Activated CD8-positive, alpha-beta memory T cell treated with anti-CD3 and anti-CD28 coated beads for 1 hour (primary cell): ENCODE measurements at places on chromosomes 4 and X.

GRCh38 chr4:90186229-90186628, 59.0 kb downstream of the CCSER1 start:
- no peak for DNase-seq

DNA sequence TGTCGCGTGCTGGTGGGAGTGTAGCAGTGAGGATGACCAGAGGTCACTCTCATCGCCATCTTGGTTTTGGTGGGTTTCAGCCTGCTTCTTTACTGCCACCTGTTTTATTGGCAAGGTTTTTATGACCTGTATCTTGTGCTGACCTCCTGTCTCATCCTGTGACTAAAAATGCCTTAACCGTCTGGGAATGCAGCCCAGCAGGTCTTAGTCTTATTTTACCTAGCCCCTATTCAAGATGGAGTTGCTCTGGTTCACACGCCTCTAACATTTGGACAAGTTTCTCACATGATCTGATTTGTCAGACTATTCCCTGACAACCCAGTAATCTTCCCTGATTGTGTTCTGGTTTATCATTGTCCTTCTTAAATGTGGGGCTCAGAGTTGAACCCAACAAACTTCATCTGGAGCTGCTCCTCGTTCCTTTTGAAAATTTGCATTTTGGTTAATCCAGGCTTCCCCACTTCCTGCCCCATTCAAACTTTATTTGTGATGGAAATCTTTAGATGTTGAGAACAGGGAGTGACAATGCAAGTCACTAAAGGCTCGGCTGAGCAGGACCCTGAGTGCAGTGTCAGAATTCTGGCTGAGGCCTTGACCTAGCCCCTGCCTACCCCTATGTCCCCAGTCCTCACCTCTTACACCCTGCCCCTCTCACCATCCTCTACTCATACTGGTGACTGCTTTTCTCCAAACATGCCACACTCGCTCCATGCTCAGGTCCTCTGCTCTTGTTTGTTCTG, 226.8 kb downstream of the STIM2 start:
- no peak for DNase-seq

DNA sequence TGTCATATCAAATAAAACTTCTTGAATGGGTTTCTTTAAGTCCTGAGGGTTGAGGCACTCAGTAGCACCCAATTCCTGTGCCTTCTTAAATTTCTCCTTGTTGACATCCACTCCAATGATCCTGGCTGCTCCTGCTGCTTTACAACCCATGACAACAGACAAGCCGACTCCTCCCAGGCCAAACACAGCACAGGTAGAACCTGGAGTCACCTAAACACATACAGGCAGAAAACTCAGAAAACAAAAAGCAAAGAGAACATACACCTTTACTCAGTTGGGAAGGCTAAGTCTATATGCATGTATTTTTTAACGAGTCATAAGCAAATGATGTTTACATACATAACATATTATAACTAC, 10.3 kb downstream of the ADH6 start:
- no peak for DNase-seq

- DNase-seq, result no peak
These were observed 22.5 kb downstream of the PTTG2 start for GRCh38 chr4:37982736-37983135.

DNA sequence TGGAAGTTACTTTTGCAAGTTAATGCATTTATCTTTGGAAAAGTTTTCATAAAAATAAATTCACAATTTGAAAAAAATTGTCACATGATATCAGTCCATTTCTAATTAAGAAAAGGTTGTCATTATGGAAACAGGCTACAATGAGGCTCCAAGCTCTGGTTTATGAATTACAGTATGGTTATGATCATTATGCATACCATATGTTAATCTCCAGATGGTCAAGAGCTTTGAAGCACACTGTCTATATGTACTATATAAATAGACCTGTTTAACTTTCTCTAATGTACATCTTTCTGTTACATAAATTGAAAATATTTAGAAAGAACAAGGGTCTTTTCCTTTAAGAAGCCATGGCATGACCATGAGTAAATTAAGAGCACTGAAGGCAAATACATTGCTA, 2338.8 kb downstream of the PCDH7 start:
- no peak for DNase-seq

GRCh38 chrX:79182616-79183015, 38.1 kb downstream of the GPR174 start:
- DNase-seq, result no peak

- no peak for DNase-seq
These were observed 23.2 kb upstream of the LUZP4 start for GRCh38 chrX:115266300-115266699.

GRCh38 chrX:121298499-121298898, 251.1 kb downstream of the GLUD2 start:
- DNase-seq, result no peak

GRCh38 chr4:142707401-142707800, 138.7 kb downstream of the INPP4B start:
- no peak for DNase-seq

- no peak for DNase-seq
These were observed 632 bp upstream of the PCDH7 start for GRCh38 chr4:30719454-30720020.

DNA sequence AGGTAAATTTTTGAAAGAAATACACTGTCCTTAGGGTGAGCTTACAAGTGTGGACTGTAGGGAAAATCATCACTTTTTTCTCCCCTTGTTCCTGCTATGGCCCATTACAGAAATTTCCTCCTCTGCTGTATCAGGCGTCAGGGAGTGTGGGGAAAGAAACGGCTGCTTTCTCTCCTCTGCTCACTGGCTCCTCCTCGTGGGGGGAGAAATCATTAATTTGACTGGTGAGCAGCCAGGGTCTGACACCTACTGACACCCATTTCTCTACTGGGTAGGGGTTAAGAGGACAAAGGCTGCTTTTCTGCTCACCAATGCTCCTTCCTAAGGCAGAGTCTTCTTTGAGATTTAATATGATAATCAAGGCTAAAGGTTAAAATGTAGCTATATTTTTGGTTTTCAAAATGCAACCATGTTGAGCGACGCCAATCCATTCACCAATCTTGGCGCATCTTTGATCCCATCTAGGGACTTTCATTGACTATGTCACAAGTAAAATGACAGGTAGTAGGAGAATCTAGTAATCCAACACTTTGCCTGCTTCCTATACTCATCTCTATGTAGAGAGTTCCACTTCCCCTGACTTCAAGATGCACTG, 25.1 kb downstream of the SETD7 start:
- DNase-seq, result peak; percentile 40

DNA sequence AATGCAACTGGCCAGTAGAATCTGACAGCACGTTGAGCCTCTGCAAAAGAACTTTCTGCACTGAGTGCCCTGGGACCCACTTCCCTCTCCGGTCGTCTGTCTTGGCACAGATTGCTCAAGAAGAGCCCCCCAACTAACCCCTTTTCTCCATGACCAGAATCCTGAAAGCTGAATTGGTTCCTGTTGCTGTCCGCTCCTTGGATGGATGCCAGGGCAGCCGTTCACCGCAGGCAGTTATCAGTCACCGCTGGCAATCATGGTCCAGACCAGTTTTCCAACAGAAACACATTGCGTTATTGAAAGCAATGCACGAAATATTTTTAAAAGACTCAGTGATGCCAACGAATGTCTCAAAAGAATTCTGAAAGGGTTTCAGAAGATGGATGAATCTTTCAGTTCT, 733.7 kb upstream of the FRG1 start:
- no peak for DNase-seq

- DNase-seq, result no peak
These were observed 196.7 kb upstream of the PSAPL1 start for GRCh38 chr4:7631288-7632014.

DNA sequence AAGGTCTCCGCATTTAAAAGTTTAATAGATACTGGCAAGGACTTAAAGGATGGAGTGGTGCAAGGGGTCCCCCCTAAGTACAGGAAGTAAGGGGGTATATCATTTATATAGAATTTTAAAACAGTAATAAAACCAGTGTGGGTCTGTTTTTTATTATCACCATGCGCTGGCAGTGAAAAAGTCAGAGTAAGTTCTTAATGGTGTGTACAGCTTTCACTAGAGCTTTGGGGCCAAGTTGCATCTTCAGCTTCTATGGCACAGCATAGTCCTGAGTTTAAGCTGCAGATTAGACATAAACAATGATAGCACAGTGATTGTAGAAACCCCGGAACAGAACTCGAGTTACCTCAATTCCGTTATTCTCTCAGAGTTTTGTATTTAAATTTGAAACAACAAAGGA, 27.6 kb downstream of the RHOH start:
- DNase-seq, result no peak

DNA sequence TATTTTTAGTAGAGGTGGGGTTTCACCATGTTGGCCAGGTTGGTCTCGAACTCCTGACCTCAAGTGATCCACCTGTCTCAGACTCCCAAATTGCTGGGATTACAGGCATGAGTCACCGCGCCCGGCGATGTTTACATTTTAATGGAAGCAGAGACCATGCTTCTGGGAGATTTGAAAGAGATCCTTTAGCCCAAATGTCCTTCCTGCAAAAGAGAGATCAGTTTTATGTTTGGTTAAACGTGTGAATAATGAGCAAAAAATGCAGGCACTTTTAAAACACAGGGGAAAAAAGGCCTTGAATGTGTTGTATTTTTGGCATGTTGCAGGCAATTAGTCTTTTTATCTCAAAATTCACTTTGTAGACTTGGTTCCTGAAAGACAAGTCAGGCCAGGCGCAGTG, 95.8 kb upstream of the ELOVL6 start:
- DNase-seq, result no peak

DNA sequence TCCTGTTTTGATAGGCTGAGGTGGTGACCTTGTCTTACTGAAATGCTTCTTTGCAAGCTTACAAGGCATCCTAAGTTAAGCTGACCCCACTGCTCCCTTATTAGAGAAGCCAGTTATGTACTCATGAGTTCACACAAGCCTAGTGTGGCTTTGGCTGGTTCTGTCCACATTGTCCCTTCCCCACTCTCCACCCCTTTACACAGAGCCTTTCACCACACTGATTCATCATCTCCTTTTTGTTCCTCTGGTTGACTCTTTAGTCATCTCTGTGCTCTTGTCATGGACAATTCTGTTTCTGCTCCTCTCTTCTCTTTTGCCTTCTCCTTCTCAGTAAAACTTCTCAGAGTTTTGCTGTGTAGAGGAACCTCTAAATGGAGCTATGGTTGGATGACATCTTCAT, 4.9 kb downstream of the CHRNA9 start:
- no peak for DNase-seq

DNA sequence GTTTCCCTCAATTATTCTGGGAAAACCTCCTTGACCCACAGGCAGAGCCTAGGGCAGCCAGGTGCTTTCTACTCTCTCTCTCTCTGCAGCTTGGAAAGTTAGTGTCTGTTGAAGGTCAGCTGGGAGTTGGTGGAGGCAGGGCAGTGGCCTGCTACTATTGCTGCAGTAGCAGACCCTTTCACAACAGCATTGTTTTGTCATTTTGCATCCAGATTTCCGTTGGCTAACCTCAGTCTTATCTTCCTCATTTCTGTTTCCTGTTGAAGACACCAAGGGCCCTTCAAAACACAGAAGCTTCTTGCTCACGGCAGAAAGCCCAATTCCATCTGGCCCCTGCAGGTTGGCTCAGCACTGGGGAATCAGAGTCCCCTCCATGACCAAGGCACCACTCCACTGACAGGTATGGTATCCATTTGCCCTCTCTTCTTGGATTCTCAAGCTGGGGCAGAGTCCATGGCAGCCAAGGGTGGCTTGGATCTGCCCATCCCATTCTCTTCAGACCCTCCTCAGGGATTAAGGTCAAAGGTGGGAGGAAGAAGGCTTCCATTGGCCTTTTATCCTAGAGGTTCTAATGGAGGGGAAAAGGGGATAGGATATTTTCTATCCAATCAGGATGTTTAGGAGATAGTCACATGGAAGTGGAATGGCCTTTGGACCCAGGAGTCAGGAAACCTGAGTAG, 24.6 kb downstream of the VSIG4 start:
- DNase-seq, result no peak

- no peak for DNase-seq
These were observed 45.7 kb upstream of the PRSS12 start for GRCh38 chr4:118398226-118399090.

- no peak for DNase-seq
These were observed 73.5 kb upstream of the FHDC1 start for GRCh38 chr4:152862608-152863007.

- no peak for DNase-seq
These were observed 755.5 kb downstream of the GLUD2 start for GRCh38 chrX:121802881-121803412.

DNA sequence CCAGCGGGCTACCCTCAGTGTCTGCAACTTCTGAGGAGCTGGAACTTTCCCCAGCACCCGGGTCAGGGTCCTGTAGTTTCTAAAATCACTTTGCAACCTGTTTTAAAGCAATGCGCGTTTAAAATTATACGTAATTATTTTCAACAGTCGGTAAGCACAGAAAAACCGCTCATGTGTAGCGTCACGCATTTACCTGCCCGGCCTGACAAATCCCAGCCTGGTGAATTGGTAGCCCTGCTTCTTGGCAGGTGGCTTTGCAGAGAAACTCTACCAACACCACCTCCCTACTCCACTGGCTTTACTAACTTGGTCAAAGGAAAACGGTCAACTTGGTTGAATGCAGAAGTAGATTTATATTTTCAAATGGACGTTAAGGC, 640 bp downstream of the BANK1 start:
- no peak for DNase-seq

GRCh38 chr4:83922402-83922801, 386.5 kb downstream of the GPAT3 start:
- no peak for DNase-seq

- no peak for DNase-seq
These were observed 6.2 kb downstream of the PRR32 start for GRCh38 chrX:126825566-126826193.

DNA sequence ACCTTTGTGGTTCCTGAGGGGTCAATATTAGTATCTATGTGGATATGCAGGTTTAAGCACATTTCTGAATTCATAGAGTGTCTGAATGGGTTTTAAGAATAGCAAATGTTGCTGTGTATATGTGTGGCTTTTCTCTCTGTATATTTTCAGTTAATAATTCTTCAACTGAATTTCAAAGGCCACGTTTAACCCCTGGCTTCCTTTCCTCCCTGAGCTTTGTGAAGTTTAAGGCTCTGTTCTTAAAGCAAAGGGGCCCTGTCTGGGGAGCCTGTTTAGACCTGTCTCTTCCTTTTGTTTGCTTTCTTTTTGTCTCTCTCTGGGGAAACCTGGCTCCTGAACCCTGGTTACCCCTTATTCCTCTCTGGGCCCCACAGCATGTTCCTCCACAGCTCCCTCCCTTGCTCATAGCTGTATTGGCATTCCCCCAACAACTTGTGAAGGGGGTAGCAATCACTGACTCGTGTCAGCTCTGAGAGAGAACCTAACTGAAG, 139.1 kb downstream of the COL4A6 start:
- no peak for DNase-seq

DNA sequence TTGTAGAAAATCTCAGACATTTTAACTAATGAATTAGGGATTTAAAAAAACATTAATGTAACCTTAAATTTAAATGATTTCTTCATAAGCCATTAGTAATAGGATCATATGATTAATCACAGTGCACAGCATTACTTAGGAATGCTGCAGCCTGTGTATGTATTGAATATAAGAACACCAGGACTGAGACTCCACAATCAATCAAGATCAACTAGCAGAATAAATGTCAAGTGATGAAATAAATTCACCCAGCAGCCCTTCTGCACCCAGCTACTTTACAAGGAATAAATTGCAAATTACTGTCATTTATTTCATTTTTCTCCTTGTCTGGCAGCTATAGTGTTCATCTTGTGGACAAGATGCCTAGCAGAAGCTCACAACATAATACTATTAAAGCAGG, 46.5 kb downstream of the NEIL3 start:
- no peak for DNase-seq
